ENCODE measurements at places on chromosomes 2 and 18. TPM values are rescaled to one million over a fixed set of nuclear protein-coding genes. Genes with fewer than 3 reads are reported as not detected.

DNA sequence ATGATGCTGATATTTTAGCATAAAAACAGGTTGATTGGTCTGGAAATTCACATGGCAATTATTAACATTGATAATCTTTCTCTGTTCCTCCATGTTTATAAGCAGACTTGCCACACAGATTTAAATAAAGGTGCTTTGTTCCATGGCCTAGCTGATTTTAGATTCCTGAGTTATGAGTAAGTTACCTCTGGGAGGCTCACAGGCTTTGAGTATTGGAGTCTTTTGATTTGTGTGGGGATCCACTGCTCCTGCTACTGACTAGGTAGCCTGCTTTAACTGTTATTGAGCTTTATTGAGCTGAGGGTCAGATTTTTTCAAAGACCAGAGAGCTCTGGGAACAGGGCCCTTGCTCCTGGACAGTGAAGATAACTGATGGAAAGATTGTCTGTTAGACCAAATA, 166.1 kb downstream of the ANKRD30B start:
- no peak for DNase-seq

GRCh38 chr2:207530160-207531031, 634 bp downstream of the CREB1 start:
- peak; percentile 43 for DNase-seq

Gene MFF
- total RNA-seq, result 79.1 TPM

DNA sequence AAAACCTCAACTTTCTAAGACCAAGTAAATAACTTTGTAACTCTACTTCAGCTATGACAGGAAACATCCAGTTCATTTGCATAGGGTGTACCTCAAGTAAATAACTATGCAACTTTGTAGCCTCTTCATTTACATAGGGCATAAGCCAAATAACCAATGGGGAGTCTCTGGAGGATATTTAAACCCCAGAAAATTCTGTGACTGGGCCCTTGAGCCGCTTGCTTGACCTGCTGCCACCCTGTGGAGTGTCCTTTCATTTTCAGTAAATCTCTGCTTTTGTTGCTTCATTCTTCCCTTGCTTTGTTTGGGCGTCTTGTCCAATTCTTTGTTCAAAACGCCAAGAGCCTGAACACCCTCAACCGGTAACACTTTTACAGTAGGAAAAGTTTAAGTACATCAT, 1112.7 kb upstream of the NRXN1 start:
- DNase-seq, result no peak

- DNase-seq, result no peak
Observed at GRCh38 chr2:84833481-84834150, 47.3 kb downstream of the TRABD2A start.

DNA sequence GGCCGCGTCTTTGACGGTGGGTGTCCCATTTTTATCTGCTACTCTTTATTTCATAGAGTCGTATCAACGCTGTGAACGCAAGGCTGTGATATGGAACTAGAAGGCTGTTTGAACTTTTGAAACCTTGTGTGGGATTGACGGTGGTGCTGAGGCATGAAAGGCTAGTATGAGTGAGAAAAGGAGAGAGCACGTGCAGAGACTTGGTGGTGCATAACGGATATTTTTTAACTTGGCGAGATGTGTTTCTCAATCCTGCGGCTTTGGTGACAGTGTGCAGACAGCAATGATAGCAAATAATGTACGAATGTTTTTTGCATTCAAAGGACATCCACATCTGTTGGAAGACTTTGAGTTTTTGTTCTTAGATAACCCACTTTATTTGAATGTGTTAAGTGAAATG, 6.2 kb downstream of the HES6 start:
- no peak for DNase-seq

DNA sequence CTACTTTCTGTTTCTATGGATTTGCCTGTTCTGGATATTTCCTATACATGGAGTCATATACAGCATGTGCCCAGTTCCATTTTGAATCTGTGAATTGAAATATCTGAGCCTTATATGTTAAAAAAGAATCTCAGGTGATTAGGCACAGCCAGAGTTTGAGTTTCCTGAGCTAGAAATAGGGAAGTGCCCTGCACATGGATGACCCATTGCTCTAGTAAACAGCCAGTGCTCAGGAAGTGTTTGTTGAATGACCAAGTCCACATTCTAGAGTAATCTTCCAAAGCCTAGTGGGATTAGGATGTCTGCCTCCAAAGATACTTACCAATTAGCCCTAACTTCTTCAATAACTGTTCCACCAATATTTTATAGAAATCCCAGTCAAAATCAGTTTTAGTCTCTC, 165.8 kb downstream of the SETBP1 start:
- no peak for DNase-seq

DNA sequence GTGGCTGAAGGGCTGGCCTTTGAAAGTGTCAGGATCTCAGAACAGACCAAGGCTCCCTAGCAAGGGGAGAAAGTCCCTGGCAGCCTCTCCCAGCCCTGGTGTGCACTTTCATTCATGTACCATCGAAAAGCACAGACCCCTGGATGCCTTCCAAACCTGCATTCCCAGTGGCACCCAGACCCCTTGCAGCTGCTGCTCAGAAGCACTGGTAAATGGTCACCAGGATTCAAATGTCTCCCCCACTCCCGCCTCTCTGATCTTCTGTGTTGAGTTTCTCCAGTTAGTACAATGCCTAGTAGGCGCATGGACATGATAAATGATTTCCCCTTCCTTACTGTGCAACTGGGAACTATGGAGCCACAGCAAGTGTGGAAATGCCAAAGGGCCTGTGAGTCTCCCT, 180.0 kb downstream of the GLI2 start:
- no peak for DNase-seq

- no peak for DNase-seq
Observed at GRCh38 chr2:46135958-46136357, 161.2 kb upstream of the EPAS1 start.

Gene UPP2
- total RNA-seq, result not detected

DNA sequence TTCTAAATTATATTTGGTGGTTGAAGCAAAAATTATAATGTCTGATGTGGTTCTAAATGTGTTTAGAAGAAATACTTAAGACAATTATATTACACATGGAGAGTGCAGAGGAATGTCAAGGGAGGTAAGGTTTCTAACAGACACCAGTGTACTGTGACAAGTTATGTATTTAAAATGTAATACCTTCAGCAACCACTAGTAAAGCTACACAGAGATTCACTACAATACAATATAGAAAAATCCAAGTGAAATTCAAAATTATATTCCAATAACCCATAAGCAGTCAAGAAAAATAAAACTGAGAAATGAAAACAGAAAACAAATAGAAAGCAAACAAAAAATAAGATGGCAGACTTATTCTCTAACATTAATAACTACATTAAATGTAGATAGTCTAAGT, 249.5 kb upstream of the KLHL14 start:
- no peak for DNase-seq

DNA sequence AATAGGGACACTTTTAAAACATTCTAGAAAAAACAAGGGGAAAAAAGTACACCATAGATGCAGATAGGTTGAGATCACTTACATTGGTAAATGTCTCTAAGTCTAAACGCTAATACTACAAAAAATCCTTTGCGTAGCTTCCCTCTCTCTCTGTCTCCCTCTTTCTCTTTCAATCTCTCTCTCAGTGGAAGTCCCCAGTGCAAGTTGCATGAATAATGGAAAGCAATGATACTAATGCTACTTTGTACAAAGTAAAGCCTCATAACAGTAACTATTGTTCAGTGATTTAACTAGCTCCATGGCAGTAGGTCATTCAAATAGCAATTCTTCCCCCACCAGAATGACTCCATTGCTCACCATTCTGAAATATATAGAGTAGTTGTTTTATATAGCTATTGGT, 12.8 kb downstream of the MEIS1 start:
- no peak for DNase-seq

DNA sequence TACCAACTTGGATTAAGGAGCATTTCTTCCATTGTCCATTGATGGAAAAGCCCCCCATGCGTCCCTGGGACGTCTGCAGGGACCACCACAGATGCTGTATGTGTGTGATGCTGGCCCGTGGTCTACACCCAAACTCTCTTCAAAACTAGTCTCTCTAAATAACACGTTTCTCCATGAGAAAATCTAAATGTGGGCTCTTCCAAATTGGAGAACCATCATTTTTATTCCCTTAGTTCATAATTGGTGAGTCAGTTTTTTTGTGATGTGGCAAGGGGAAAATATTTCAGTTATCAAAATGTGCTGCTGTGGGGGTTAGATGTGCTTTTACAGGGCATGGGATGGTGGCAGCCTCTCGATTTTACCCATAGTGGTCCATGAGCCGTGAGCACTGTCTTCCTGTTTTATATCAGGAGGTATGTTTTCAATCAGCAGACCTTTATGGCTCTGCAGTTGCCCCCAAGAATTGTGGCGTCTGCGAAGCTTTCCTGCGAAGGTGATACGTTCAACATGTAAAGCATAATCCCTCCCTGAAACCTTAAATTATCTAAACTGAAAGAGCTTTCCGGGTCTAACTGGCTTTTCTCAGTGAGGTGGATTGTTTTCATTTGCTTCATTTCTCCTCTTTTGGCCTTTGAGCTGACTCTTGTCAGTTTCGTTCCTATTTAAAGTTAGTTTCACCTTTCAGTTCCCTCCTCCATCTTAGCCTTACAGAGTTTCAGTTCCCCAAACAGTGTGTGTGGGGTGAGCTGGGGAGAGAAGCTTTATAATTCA, 78.4 kb downstream of the SETBP1 start:
- no peak for DNase-seq

- DNase-seq, result no peak
Observed at GRCh38 chr2:85939131-85939530, 50.3 kb upstream of the ST3GAL5 start.

Gene ERFE
- not detected for total RNA-seq

Gene CDCA7
- total RNA-seq, result 0.79 TPM

DNA sequence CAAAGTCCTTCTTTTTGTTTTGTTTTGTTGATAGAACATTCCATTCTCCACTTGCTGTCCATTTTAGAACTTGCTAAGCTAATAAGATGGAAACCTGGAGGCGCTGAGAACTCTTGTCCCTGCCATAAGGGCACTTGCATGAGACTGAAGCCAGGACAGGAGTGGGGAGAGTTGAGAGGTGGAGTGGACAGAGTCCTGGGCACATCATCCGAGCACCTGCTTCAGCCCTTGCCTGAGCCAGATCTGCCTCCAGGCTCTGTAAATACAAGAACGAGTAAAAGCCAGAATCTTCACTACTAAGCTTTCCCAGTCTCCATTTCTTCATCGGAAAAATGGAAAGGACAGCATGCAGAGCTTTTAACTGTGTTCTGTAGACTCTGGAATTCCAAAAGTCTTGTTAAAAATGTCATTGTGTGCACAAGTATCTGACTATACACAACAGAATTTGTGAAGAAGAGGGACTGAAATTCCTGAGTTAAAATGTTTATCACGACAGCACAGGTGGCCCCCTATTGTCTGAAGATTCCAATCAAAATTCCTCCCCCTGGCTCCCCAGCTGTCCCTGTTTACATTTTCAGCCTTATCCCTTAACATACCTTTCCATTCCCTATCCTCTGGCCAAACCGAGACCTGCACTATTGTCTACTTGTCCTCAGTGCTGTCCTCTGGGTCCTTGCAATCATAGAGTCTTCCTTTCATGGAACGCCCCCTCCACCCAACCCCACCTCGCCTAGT, 498.2 kb upstream of the TNP1 start:
- no peak for DNase-seq

DNA sequence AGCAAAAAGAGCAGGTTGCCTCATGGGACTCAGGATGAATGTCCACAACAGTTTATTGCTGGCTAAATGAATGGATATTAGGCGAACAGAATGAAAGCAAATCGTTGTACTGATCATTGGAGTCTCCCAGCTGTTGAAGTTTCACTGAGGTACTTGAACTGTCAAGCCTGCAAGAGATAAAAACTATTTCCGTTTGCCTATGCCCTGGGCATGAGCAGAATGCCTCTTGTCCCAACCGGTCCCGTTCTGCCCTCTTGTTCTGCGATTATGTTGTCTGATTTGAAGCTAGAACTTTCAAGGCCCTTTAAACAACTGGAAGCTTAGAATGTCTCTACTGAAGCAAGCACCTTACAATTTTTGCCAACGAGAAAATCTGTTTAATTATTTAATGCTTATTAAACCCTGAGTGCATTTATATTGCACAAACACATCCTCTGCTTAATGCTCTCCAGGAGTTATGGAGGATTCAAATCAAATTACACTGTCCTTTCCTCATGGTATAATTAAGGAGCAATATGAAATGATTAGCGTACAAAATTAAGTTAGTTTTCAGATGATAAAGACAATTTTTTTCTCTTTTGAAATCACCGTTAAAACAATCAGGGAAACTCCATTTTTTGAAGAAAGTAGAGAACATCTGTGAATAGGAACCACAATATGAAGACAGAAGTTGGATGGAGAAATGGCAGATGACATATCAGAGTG, 17.7 kb downstream of the QPCT start:
- DNase-seq, result no peak

Gene BMP10
- total RNA-seq, result not detected

- DNase-seq, result no peak
Observed at GRCh38 chr2:124623560-124623959, 598.5 kb downstream of the CNTNAP5 start.

- DNase-seq, result no peak
Observed at GRCh38 chr18:57329856-57330255, 22.5 kb upstream of the ST8SIA3 start.

GRCh38 chr2:206855585-206856433, 83.5 kb upstream of the CPO start:
- no peak for DNase-seq

Gene DSG2
- total RNA-seq, result 38.7 TPM

DNA sequence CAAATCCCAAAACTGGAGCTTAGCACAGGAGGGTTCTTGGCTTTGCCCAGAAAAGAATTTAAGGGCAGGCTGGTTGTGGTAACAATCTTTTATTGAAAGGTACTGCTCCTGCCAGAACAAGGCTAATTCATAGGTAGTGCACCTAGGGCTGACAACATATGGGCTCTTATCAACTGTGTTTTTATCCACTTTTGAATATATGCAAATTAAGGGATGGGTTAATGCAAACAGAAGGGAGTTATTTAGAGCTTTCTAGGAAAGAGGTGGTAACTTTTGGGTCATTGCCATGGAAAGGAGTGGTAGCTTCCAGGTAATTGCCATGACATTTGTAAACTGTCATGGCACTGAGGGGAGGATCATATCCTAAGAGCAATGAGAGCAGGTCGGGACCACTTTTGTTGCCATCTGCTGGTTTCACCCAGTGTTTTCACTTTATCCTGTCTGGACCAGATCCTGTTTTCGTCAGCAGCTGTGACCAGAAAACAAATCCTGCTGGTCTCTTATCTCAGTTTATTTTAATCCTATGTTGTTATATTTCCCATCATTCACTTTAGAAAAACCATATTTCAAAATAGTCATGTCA, 981 bp downstream of the C2orf66 start:
- no peak for DNase-seq

GRCh38 chr2:112472547-112473263, 9.3 kb upstream of the TTL start:
- no peak for DNase-seq

Gene MTHFD2
- 26.8 TPM for total RNA-seq

Gene DPYSL5
- not detected for total RNA-seq

DNA sequence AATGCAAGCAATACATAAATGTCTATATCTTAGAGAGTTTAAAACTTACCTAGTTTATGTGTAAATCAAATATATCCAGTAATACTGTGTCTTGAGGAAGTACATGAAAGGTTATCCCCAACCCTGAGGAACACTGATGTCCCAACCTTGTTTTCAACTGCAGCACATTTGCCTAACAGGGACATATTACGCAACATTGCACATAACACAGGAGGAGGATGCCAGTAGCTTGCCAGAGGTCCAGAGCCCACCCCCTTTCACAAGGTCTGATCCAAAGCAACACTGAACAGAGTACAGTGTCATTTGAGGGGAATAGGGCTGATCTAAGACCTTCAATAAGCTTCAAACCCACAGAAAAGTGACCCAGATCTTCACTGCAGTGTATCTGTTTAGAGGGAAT, 678.5 kb downstream of the ARHGAP15 start:
- no peak for DNase-seq

- DNase-seq, result no peak
Observed at GRCh38 chr2:233698740-233699139, 6.0 kb downstream of the UGT1A6 start.
